ENCODE measurements at places on chromosomes 11 and 22.
A peak's percentile ranks its signal among the peaks of the same experiment; 100 is the strongest.

DNA sequence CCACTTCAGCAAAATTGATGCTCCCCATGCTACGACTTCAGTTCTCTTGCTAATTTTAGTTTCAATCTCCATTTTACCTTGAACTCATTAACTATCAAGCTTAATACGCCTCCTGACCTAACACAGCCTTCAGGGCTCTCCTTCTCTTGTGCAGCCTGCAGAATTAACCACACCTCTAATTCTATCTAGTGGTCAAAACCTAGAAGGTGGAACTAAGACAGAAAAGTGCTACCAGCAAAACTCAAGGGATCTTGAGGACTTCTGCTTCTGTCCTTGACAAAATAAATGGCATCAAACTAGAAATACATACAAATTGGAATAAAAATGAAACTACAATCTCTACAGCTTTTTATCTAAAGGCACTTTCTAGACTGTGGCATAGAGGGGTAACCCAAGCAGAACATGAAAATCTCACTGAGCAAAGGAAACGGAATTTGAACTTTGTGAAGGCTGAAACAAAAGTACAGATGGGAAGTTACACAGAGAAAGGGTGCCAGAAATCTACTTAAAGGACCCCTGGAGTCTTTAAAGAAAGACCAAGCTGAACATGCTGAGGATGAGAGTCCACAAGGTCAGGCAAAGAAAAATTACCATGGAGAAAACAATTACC, 10.7 kb downstream of the CWF19L2 start:
- DNase-seq, result no peak

DNA sequence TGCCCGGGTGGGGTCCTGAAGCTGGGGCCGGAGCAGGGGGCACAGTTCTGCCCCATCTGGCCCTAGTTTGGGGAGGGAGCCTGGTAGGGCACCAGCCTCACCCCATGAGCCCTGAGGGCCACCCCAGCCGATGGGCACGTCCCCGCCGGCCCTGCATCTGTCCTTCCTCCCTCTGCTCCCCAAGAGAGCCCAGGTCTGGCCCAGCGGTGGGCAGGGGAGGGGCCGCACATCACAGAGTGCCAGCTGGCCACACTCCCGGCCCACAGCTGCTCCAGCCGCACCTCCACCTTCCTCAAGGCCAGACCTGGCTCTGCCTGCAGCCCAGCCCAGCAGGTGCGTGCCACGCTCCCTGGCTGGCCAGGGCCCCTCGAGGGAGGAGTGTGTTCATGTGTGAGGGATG, 21.6 kb downstream of the BRSK2 start:
- DNase-seq, result no peak

DNA sequence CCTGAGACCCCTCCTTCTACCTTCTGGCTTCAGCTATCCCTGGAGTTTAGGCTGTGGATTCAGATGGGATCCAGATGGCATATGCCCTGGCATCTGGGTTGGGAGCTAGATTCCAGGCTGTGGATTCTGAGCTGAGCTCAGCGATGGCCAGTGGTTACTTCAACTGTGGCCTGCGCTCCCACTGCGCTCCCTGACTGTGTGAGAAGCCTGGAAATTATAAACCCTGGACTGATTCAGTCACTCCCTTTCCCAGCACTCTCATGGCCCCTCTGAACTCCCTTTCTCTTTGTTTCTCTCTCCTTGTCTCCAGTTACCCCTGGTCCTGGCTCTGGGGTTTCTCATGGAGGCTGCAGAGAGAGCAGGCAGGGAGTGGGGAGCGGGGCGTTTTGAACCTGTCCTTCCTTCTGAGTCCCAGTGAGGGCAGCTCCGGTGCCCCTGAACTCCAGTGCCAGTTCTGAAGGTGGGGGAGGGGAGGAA, 4.8 kb downstream of the ARHGEF17 start:
- no peak for DNase-seq

DNA sequence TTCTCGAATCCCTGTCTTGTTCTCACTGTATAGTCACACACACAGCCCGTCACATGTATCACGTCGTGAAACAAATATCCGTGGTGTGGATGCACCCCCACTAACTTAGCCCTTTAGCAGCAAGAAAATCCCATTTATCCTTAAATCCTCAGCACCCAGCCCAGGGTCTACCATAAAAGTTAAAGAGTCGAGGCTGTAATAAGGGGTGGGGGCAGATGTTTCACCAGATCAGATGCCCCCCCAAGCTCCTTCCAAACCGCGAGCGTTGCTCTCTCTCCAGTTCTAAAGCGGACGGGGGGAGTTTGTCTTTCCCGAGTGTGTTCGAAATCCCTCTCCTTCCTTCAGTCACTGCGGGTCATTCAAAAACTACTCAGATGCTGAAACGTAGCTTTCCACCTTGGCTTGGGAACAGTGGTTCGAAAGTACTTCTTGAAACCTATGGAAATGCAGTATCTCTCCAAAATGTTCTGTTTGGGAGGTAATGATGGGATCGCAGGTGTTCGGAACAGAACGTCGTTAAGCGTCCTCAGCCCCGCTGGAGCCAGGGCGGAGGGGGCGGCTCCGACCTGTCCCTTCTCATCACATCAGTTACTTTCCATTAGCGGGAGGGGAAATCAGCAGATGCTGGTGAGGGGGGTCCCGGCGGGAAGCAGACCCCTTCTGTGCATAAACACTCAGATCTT, 156.2 kb downstream of the BRD1 start:
- DNase-seq, result no peak

DNA sequence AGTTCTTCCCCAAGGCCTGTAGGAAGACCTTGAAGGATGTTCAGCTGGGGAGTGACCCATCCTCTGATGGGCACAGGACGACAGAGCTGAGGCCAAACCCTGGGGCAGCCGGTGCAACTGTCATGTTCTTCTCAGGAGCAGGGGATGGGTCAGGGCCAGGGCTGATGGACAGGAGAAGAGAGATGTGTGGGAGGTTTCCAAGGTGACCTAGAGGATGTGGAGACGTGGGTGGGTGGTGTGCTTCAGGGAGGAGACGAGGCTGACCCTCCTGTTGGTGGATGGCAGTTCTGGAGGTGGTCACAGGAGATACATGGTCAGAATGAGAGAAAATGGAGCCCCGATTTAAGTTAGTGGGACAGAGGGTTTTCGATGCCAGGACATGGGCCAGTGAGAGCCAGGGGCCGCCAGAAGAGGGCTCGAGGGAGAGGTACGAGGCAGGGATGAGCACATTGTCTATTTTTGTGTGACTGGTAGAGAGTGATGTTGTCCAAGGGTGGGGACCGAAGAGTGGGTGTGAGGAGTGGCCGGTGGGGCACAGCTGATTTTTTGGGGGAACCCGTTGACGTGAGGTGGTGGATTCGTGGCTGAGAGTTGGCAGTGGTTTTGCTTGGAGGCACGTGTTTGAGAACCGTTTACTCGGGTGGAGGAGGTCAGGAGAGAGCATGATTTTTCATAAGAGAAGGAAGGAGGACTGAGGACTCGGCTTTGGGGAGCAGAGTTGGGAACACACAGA, 14.6 kb downstream of the TBC1D22A start:
- no peak for DNase-seq

GRCh38 chr11:82692981-82693380, 40.7 kb downstream of the FAM181B start:
- DNase-seq, result no peak

GRCh38 chr11:1371836-1372465, 17.8 kb upstream of the BRSK2 start:
- DNase-seq, result no peak

- no peak for DNase-seq
These were observed 789 bp downstream of the SIK2 start for GRCh38 chr11:111602865-111603610.

- DNase-seq, result no peak
These were observed 104.3 kb downstream of the MAML2 start for GRCh38 chr11:96238563-96239135.

DNA sequence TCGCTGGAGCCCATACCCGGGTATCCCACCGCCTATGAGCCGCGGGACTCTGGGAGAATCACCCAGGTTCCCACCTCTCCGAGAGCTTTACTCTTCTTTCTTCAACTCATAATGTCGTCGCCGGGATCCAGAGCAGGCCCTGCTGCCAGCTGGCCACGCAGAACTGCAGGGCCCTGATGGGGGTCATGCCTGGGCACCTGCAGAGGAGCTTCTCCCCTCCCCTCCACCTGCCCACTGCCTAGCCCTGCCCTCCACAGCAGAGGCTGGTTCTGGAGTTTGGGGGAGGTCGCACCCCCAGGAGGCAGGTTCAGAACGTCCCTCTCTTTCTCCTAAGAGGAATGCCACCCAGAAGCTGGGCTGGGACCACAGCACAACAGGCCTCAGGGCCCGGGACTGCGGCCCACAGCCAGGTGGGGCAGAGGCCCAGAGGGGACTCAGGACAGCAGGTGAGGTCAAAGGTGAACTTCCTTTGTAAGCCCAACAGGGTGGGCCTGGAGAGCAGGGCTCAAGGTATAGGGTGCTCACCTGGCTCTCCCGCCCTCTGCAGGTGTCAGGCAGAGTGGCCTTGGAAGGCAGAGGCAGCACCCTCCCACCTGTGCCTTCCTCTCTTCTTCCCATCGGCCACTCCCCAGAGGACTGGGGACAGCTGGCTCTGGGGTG, 1.9 kb downstream of the SLC25A45 start:
- DNase-seq, result no peak

DNA sequence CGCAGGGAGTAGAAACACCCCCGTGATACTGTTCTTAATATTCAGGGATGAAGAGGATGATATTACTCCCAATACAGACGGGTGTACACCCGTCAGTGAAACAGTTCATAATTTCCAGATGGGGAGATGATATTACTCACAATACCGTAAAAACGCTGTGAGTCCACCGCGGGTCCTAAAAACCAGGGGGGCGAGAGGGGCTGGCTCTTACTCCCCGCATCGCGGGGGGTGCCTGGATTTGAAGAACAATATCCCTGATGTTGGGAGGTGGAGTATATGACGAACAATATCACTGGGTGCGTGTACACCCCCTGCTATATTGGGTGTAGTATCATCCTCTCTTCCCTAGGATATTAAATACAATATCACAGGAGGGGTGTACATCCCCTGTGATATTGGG, 20.5 kb upstream of the APOL5 start:
- DNase-seq, result no peak

GRCh38 chr22:46673205-46673604, 53.0 kb downstream of the GRAMD4 start:
- DNase-seq, result peak; percentile 9

GRCh38 chr11:31964181-31964580, 126.7 kb upstream of the RCN1 start:
- DNase-seq, result no peak

- DNase-seq, result no peak
These were observed 19.3 kb downstream of the ENDOD1 start for GRCh38 chr11:95108671-95109551.

GRCh38 chr22:45763236-45763624, 91.6 kb downstream of the ATXN10 start:
- no peak for DNase-seq

- peak; percentile 96 for DNase-seq
These were observed at the start of gene KDM2A for GRCh38 chr11:67118801-67119584. Gene KDM2A, plus strand, starts transcription at chr11:67119263. Its CDS starts 2,054 bp downstream, at chr11:67121317.

DNA sequence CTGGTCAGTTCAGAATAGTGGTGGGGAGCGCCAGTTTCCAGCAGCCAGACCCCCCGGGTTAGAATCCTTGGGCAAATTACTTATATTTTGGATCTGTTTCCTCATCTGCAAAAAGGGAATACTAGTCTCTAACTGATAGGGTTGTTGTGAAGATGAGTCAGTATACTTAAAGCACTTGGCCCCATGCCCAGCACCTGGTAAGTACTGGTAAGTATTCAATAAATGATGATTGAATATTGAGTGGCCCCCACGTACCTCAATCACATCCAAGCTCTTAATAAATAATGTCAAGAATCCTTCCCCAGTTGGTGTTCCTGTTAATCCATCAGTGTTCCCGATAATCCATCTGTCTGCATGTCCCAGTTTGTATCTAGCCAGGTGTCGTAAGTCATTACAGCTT, 12.1 kb downstream of the ACP2 start:
- DNase-seq, result no peak

DNA sequence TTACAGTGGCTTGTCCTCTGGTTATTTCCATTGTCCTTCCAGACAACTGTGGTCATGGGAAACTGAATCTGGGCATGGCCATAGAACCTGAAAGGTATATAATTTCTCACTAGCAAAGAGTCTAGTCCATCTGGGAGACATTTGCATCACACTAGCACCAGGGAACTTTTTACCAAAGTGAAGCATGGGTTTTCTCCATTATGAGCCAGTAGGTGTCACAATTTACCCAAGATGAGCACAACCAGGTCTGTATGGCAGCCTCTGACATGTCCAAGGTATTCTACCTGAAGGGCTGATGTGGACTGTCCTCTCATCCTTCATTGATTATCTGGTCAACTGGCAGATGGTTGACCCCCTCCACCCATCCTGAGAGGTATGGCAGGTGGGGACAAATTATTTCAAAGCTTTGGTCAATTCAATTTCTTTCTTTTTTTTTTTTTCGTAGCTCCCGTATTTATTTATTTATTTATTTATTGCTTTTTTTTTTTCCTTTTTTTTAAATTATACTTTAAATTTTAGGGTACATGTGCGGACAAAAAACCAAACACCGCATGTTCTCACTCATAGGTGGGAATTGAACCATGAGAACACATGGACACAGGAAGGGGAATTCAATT, 425.9 kb downstream of the TMEM135 start:
- DNase-seq, result no peak

- no peak for DNase-seq
These were observed 152.7 kb upstream of the BLID start for GRCh38 chr11:122268601-122269130.

GRCh38 chr11:95922099-95922498, 1.8 kb downstream of the MTMR2 start:
- no peak for DNase-seq

- no peak for DNase-seq
These were observed 261.2 kb upstream of the UBASH3B start for GRCh38 chr11:122394313-122394712.

DNA sequence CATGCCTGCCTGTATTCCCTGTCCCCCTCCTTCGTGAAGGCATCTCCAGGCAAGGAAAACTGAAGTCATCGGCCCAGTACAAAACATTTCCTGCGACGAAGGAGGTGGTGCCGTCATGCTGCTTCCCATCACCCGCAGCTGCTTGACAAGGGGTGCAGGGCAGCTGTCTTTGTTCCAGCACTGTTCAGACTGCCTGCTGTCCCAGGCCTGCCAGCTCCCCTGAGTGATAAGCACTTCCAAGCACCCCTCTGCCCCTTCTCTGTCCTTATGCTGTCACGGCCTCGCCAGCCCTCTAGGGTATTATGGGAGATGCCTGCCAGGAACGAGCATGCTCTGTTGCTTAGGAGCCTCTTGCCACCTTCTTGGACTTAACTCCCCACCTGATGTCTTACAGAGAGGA, 37.1 kb upstream of the BSX start:
- DNase-seq, result no peak

GRCh38 chr11:94132152-94132558, 3.5 kb downstream of the PANX1 start:
- DNase-seq, result peak; percentile 65

DNA sequence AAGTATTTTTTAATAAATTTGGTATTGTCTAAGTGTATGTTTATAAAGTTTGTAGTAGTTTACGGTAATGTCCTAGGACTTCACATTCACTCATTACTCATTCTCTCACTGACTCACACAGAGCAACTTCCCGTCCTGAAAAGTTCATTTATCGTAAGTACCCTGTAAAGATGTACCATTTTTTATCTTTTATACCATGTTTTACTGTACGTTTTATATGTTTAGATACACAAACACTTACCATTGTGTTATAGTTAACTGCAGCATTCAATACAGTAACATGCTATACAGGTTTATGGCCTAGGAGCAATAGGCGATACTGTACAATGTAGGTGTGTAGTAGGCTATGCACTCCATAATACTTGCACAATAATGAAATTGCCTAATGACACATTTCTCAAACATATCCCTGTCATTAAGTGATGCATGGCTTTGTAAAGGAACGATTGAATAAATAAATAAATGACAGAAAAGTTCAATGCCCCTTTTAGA, 12.5 kb upstream of the CARD18 start:
- no peak for DNase-seq
